ENCODE measurements at places on chromosomes 13 and 19.
A peak's percentile ranks its signal among the peaks of the same experiment; 100 is the strongest.

GRCh38 chr13:79435561-79435990, 29.5 kb upstream of the RBM26 start:
- DNase-seq: peak; percentile 83

DNA sequence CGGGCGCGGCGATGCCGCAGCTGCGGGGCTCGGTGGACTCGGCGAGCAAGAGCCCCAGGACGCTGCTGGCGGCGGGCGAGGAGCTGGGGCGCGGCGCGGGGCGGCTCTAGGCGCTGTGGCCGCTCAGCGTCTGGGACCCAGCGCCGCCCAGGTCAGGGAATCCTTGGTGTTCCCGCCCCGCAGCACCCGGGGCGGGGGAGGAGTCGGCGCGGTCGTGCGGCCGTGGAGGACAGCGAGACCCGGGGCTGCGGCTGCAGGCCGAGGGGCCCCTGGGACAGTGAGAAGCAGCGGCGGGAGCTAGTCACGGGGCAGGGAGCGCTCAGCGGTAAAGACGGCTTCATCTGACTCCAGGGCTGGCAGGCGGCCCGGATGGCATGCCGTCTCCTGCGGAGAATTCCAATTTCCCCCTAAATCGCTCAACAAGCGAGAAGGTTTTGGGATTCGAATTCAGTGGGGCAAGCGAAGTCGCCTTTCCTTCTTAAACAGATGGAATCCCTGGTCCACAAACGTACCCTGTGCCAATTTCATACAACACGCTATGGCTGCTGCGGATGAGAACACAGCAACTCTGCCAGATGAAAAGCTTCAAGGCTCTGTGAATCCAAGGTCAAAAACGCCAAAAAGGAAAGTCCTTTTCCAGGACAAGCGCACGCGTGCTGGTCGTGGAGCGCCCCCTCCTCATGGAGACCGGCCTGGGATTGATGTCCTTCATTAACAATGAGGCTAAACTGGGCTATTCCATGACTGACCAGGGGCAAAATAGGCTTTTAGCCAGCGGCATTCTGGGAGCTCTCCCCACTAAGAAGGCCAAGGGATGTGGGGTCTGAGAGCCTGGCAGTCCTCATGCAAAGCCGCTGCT, 4.2 kb upstream of the ZSCAN4 start:
- DNase-seq: peak; percentile 75

DNA sequence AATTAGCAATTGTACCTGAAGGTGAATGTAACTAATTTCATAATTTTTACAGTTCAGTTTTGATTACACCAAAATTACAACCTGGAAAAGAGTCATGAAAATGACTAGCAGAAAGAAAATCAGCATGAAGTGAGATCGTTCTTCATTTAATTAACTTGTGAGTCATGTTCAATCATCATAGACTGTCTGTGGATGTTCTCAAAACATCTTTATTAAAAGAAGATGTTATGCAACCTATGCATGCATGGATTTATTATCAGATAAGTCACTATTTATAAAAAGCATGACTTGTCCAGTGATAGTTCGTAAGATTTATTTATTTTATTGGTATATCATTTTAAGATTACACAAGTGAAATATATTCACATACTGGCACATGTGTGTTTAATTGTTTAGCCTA, 245.9 kb downstream of the ITGBL1 start:
- DNase-seq: peak; percentile 55

- peak; percentile 63 for DNase-seq
Observed at GRCh38 chr19:633786-634639, 676 bp upstream of the POLRMT start.

DNA sequence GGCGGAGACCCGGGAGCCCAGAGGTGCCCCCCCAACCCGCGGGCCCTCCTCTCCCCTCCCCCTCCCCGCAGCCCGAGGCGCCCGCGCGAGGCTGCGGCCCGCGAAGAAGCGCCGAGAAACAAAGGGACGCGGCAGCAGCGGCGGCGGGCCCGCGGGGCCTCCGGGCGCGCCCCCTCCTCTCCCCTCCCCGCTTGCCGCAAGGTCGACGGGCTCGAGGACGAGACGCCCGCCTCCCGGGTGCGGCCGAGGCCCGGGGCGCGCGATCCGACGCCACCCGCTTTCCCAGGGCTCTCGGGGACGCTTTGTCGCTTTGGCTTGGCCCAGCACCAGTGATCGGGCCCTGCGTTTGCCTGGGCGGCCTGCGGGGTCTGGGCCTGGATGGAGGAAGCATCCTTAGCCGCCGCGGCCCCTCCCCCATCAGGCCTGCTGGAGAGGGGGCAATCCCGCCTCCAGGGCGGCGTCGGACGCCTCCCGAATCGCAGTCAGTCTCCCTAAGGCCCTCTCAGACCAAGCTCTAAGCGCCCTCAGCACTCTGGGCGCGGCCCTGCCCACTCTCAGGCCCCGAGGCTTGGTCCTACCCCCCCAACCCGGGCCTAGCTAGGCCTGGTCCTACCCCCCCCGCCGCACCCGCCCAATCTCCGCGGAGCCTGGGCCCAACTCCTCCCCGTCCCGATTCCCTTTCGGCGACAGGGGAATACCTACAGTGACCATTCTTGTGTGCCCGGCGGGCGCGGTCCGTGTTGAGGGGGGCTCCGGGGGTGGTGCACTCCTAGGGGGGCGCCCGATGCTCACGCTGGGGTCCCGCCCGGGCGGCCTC, 740 bp downstream of the ELAVL3 start:
- no peak for DNase-seq

DNA sequence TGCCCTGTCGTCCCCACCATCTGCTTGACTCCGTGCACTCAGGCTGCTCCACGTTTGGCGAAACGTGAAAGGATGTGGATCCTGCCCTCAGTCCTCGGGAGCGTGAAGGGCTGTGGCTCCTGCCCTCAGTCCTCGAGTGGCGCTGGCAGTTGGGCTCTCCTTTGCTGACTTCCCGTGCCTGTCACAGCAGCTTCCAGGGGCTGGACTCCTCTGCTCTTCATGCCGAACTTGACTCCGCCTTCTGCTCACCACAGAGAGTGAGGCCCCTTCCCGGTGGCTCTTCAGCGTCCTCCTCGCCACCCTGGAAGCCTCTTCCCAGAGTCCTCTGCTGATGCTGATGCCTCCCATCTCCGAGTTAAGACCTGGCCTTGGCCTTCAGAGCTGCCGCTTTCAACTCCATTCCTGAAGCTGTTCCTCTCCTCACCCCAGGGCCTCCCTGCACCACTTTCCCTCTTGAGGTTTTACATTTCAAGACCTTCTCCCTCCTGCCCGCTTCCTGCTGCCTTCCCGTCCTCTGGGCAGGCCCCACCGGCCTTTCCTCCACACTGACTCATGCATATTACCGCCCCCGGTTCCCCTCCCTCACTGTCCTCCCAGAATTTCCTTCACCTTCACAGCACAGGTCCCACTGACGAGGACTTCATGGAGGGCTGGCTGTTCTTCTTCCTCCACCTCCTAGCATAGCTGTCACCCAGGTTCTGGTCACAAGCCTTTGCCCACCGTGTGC, 111.7 kb downstream of the SHISA2 start:
- DNase-seq: no peak

DNA sequence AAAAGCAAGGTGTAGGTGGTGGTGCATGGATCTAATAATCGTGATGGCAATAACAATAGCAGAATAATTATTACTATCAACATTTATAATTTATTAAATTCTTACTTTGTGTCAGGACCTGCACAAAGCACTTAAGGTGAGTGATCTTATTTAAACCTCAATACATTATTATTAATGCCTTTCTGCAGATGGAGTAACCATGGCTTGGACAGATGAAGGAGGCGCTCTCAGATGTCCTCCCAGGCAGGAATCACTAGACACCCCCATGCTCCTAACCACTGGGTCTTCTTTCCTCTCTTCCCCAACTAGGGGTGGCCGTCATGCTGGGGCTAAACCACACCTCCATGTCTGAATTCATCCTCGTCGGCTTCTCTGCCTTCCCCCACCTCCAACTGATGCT, at the start of gene OR10H2:
TSS of gene OR10H2 (plus strand) at position 301 of the 400 bp plus-strand sequence. CDS start at position 321, 20 bp downstream.
- DNase-seq: no peak

GRCh38 chr13:42486711-42487198, 87.2 kb upstream of the TNFSF11 start:
- peak; percentile 69 for DNase-seq

GRCh38 chr19:45082170-45082569, 3.1 kb downstream of the GEMIN7 start:
- no peak for DNase-seq

- peak; percentile 90 for DNase-seq
Observed at GRCh38 chr19:38666663-38667511, 19.4 kb downstream of the ACTN4 start.

GRCh38 chr19:8610936-8611300, 403 bp upstream of the ADAMTS10 start:
- no peak for DNase-seq

- DNase-seq: no peak
Observed at GRCh38 chr19:19461671-19462622, 53.4 kb downstream of the TSSK6 start.

- no peak for DNase-seq
Observed at GRCh38 chr13:108549934-108550333, 79.5 kb upstream of the MYO16 start.
